ENCODE measurements at places on chromosomes 16 and 17. TPM values are rescaled to one million over a fixed set of nuclear protein-coding genes. Genes with fewer than 3 reads are reported as not detected.

Gene TSNAXIP1
- total RNA-seq: 0.15 TPM

Gene HOXB9
- total RNA-seq: not detected

Gene CACNB1
- 9.8 TPM for total RNA-seq

Gene CYBA
- total RNA-seq: 257 TPM

Gene KIF2B
- total RNA-seq: not detected

Gene SLC5A2
- not detected for total RNA-seq

Gene ABCA8
- 103 TPM for total RNA-seq

Gene SPATA32
- not detected for total RNA-seq

Gene KRTAP4-7
- total RNA-seq: not detected

Gene SNRNP25
- 16.4 TPM for total RNA-seq

Gene CLEC18C
- not detected for total RNA-seq

Gene PRM1
- not detected for total RNA-seq

Gene PKMYT1
- total RNA-seq: 2.5 TPM

Gene AIPL1
- not detected for total RNA-seq

Gene STAT5A
- 58.9 TPM for total RNA-seq

Gene CCT6B
- total RNA-seq: 1.5 TPM
